Kidney tubule cell (primary cell): ENCODE measurements at places on chromosomes 6 and 20.

DNA sequence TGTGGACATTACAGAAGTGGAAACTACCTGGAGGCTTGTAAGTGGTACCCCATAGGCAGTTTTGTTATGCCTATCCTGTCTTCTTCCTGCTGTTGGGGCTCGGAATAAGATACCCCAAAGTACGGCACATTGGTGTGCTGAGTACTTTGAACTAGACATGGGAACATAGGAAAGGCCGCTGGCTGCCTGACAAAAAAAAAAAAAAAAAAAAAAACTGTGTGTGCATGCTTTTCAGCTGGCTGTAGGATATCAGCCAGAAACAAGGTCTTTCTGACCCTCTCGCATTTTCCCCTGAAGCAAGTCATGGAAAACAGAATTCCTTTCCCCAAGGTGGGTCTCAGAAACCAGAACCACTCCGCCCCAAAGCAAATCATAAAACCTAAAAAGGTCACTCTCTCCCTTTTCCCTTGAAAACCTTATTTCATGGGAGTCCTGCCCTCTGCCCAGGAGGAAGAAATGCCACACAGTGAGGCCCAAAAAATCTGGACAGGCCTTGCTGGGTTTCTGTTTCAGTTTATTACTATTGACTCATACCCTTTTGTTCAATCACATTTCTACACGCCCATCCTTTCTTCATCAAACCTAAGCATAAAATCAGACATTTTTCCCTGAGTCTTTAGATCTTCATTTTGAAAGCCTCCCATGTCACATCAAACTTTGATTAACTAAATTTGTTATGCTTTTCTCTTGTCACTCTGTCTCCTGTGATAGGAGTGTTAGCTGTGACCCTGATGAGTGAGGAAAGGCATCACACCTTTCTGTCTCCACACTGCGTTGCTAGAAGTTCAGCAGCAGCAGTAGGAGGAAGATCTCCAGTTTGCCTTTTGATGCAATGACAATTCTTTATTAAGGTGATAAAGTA lies 17.2 kb downstream of the SLC2A12 start:
- DNase-seq, result peak; percentile 75

DNA sequence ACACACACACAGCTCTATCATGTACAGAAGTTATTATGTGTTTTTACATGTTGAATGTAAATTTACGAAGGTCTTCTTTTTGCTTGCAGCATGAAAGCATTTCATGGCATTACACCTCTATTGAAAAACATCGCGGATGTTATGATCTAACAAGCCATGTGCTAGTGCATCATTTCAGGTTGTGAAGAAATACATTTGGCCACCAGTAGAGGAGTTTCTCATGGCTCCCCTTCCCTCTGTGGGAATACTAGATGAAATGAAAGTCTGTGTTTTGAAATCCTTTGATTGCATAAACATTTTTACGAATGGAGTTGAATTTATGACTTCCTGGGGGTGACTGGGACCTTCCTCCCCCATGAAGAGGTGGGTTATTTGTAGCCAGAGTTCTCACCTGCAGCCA lies 17.7 kb downstream of the MAS1 start:
- DNase-seq, result no peak

DNA sequence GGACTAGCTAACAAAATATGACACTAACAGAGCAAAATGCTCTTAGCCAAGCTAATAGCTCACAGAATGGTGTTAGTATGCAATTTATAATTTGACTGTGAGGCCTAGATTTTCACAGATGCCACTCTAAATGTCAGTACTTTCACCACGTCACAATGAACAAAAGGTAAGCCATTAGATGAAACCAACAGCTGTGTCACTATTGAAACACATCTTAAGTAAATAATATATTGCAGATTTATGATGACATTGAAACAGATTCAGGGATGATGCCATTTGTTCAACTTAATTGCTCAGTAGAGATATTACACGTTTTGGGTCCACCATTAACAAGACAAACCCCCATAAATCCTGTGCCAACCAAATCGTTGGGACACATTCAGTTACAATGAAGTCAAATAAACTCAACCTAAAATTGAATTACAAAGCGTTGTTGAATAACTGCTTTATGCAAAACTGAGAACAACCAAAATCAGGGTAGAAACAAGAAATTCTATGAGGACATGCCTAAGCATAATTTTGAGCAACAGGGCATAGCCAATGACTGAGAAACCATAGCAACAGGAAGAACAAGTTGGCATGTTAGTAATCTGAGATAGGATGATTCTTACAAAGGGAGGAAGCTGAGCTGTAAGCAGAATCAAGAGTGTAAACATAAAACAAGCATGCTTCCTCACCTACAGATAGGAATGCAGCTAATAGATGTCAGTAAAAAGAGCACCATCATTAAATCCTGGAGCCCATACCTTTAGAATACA lies 85.6 kb upstream of the KHDRBS2 start:
- no peak for DNase-seq

DNA sequence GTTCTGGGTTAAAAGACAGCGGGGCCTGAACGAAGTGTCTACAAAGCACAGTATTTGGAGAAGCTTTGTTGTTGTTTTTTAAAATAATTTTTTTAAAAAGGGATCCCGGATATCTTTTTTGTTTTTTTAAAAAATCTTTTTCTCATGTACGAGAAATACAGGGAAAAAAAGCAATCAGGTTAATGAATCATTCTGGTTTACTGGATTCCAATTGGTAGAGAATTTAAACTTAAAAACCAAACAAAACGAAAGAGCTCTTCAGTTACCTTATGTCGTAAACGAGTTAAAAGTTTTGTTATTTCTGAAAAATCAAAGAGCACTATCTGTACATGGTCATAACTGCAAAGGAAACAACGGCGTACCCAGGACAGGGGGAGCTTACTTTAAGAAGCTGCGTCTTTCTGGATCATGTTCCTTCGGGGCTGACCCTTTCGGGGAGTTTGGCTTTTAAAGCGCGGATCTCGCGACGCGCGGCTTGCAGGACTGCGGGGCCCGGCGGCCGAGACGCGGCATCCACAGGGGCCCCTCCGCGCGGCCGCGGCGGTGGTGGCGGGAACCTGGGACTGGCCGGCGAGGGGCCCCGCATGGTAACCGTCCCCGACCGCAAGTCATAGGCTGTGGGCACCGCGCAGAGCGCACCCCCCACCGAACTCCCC lies 927 bp downstream of the IL20RA start:
- peak; percentile 18 for DNase-seq

- peak; percentile 4 for DNase-seq
These were observed 29.4 kb downstream of the NCOA5 start for GRCh38 chr20:46060301-46060881.

DNA sequence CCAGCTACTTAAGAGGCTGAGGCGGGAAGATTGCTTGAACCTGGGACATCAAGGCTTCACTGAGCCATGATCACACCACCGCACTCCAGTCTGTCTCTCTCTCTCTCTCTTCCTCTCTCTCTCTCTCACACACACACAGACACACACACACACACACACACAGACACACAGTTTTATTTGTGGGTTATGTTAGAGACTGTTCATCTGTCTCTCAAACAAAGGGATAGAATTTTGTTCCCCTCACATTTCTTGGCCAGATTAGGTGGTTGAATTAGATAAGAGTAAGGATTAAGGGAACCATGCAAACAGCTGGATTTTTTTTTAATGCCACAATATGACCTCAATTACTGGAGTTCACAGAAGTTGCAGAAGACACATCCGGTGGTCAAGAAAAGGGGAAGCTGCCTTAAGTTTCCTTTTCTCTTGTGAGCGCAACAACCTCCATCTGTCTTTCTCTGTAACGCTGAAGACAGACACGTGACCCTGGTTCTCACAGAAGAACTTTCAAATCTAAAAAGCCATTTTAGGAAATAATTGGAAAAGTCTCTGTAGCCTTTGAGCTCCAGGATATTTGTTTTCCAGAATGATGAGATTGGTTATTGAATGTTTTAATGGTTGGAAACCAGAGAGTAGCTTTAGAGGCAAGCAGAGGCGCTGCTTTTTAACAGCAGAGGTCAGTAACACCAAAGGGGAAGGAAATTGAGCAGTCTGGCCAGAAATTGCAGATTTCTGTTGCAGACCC lies 32.9 kb upstream of the LGSN start:
- peak; percentile 52 for DNase-seq

DNA sequence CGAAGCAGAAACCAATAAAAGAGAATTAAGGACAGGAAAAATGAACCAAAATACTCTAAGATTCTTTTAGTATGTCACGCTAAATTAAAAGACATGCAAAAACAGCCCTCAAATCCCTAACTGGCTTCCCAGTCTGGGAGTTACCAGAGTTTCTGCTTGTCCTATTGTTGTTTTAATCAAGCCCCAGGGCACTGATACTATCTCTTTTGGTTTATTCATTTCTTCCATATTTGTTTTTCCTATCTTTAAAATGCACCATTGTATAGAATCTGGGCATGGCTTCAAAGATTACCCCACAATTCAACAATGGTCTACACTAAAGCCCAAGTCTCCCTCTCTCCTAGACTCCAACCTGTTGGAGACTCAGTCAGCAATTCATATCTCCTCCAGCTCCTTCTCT lies 169.1 kb downstream of the MYLK4 start:
- DNase-seq, result no peak

DNA sequence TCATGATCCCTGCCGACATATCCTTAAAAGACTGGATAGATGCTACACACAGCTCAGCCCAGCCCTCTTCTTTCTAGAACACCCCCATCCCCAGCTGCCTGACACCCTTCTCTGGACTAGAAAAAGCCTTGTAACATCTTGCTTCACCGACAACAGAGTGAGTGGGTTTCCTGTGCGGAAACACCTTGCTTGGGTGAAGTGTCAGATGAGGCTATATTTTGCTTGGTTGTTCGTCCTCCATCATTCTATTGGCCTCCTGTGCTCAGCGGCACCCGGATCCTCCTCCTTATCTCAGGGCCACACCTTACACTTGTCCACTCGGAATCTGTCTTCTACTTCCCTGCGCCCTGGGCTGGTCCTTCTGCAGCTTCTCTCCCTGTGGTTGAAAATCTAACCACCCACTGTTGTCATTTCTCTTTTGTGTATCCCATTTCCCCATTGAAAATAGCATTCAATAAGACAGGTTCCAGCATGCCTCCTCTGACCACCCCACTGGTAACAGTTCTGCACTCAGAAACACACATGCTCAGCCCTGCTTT lies 101.3 kb upstream of the MLN start:
- DNase-seq, result no peak

GRCh38 chr6:169473663-169474062 lies 220.0 kb upstream of the THBS2 start:
- DNase-seq, result no peak

DNA sequence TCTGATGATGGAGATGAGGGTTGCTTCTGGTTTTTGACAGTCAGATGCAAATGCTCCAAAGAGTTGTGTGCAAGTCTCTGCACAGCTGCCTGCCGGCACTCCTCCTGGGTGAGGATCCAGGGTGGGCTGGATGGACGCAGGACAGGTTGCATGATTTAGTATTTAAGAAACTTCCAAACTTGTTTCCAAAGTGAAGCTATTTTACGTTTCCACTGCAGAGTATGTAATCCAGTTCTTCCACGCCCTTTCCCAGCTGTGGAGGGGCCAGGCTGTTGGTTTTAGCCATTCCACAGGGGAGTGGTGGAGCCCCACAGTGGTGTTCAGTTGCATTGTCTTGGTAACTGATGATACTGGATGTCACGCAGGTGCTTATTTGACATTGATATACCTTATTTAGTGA lies 157.3 kb downstream of the THBS2 start:
- DNase-seq, result no peak

DNA sequence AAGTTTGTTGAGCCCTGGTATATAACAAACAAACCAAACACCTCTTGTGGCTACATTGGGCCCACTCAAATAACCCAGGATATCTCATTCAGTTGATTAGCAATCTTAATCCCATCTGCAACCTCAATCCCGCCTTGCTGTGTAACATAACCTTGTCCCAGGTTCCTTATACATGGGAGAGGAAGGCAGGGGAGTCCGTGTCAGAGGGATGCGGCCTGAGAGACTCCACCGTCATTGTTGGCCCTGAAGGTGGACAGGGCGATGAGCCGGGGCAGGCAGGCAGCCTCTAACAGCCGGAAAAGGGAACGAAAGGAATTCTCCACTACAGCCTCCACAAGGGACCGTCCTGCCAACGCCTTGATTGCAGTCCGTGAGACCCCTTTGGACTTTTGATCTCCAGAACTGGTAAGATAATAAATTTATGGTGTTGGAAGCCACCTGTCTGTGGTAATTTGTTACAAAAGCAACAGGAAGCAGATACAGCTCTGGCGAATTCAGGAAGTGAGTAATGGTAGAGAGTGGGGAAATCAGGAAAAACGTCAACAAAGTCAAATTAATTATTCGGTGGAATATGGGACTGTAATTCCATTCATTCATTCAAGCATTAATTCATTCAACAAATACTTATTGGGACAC lies 124.5 kb upstream of the SALL4 start:
- DNase-seq, result no peak

DNA sequence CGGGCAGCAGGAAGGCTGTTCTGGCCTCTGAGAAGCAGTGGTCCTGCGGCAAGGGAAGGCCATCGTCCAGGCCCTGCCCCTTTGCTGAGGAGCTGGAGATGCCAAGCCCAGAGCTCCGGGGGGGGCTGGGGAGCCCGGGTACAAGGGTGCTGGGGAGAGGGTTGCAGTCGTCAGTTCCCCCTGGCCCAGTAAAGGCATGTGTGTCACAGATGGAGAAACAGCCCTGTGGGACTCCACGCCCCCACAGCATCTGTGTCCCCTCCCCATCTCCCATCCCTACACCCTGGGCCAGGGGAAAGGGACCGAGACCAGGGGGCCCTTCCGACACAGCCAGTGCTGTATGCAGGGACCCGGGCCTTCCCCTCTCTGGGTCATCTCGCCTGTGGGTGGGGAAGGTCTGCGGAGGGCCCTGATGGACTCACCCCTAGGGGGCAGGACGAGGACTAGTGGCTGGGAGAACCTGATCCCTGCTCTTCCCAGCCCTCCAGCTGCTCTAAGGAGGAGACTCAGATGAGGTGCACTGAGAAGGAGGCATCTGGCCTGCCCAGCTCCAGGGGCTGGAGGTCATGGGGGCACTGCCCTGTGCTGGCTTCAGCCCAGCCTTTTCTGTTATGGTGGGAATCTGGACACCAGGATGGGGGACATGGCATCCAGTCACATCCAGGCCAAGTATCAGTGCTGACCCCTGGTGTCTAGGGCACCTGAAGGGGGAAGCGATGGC lies 609 bp downstream of the MYL9 start:
- peak; percentile 31 for DNase-seq

DNA sequence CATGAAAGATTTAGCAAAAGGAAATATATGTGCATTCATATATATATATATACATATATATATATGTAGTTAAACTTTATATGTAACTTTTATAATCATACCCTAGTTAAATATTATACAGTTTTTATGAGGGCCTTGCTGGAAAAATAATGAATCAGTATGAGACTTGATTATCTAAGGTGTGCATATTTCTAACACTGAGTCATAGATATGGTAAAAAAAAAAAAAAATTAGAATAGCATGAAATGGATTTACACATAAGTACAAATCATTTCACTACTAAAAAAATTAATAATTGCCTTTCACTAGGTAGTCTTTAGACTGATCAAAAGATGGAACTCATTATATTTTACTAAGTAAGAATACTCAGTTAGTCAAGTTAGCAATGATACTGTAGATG lies 51.3 kb upstream of the DST start:
- peak; percentile 54 for DNase-seq

GRCh38 chr20:48722002-48722731 lies 105.6 kb downstream of the PREX1 start:
- DNase-seq, result peak; percentile 43

GRCh38 chr6:680666-681340 lies 12.1 kb downstream of the EXOC2 start:
- DNase-seq, result no peak

- peak; percentile 28 for DNase-seq
These were observed 24.8 kb downstream of the RNF146 start for GRCh38 chr6:127291495-127291894.

- DNase-seq, result no peak
These were observed 59.5 kb downstream of the LYRM4 start for GRCh38 chr6:5201271-5201670.
